ENCODE measurements at places on chromosomes 2 and 18.

DNA sequence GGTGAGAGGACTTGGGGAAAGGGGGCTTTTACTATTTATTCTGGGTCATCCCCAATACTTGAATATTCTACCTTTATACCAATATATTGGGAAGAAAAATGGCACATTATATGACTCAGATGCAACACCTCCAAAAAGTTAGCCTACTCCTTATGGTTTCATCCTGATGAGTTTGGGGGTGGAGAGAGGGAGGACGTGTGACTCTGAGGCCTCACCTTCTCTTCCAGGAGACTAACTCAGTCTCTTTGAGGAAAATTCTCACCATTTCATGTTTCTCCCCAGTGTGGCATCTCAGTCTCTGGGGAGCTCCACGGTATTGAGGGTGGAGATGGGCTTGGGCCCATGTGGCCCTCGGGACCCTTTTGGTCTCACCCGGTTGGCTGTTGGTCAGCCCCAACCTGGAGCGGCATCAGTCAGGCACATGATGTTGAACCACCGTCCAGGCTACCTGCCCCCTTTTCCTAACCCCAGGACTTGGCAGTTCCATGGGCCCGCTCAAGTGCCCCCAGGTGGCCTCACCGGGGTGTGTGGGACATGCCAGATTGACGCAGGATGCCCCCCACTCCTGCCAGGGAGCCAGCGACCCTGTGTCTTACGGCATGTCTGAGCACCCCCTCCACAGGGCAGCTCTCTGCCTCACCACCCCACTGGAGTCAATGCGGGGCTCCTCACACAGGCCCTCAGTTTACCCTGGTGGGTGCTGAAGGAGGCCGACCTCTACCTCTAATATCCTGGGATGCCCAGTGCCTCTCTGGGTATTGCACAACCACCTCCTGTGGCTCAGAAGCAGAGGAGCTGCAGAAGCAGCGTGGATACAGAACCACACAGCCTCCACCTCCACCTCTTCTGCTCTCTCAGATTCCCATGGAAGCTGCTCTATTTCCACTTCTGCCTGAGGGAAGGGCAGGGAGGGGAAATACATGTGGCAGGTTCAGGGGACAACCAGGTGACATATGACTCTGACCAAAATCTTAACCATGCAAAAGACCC, 297.4 kb downstream of the EIPR1 start:
- DNase-seq: no peak

DNA sequence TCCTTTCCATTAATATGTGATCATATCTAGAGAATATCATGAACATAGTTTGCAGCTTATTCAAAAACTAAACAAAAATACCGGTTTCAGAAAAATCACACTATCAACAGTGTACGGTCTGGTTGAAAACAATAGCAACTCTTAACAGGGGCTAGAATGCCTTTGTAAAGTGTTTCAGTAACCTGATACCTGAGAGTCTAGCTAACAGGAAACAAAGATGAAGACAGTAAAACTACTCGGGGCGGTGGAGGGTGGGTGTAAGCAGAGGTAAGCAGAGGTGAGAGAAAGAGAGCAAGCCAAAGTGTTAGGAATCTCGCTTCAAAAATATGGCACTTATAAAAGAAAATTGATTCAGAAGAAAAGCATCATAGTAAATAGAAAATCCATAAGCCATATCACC, 109.0 kb upstream of the RGPD4 start:
- no peak for DNase-seq

DNA sequence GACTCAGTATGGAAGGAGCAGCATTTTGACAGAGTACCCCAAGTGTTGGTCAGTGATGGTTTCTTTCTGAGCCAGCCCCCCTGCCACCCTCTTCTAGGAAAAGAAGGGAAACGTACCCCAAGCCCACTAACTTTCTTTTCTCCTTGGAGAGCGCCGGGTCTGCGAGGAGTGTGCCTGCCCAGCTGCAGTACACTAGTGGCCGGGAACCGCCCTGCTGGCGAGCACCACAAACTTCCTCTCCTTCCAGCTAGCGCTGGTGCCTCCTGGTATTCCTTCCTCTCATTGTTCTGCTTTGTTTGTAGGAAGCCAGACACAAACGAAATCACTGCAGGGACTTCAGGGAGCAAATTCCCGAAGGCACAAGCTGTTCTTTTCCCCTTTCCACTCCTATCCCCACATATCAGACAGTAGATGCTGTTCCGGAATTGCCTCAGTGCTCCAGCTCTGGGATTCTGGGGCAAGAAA, 1.8 kb downstream of the CCDC85A start:
- DNase-seq: peak; percentile 28

DNA sequence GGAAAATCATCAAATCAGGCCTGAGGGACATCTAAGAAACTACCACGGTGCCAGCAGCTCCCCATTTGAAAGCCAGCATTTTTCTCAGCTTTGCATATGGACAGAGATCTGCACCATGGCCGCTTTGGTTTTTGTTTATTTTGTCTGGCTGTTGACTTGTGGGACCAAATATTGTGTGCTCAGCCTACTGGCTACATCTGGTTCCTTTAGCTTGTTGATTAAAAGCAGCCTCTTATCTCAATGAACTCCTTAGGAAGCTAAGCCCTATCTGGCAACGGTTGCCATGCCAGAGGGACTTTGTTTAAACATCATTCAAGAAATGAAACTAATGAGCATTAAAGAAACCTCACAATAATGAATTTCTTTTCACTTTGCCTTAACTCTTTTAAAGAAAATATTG, 32.4 kb upstream of the CCDC150 start:
- no peak for DNase-seq

DNA sequence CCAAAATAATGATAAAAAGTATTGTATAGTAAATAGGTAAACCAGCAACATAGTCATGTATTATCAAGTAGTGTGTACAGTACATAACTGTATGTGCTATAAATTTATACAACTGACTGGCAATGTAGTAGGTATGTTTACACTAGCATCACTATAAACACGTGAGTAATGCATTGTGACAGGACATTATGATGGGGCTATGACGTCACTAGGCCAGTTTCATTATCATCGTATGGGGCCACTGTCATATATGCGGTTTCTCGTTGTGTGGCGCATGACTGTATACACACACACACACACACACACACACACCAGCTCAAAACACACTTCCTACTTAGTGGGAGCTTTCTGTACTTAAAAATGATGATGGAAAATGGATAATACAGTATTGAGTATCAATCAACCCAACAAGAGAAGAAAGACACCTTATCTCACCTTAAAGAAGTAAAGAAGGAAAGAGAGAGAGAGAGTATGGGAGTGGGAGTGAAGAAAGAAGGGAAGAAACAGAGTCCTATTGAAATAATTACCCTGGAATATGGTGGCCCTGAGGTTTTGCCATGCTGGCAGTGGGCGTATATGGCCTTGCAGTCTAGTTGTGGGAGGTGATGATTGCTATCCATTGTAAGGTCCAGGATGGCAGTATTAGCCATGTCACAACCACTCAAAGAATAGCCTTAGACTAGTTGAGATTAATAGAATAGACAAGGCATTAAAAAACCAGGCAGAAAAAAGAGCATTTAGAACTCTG, 186.4 kb upstream of the ZNF521 start:
- no peak for DNase-seq
